ENCODE measurements at places on chromosomes 1 and 21.
A peak's percentile ranks its signal among the peaks of the same experiment; 100 is the strongest.

GRCh38 chr1:240149484-240150094 lies 57.9 kb downstream of the FMN2 start:
- DNase-seq: peak; percentile 65

GRCh38 chr21:38590449-38591217 lies 92.4 kb upstream of the ERG start:
- DNase-seq: no peak

DNA sequence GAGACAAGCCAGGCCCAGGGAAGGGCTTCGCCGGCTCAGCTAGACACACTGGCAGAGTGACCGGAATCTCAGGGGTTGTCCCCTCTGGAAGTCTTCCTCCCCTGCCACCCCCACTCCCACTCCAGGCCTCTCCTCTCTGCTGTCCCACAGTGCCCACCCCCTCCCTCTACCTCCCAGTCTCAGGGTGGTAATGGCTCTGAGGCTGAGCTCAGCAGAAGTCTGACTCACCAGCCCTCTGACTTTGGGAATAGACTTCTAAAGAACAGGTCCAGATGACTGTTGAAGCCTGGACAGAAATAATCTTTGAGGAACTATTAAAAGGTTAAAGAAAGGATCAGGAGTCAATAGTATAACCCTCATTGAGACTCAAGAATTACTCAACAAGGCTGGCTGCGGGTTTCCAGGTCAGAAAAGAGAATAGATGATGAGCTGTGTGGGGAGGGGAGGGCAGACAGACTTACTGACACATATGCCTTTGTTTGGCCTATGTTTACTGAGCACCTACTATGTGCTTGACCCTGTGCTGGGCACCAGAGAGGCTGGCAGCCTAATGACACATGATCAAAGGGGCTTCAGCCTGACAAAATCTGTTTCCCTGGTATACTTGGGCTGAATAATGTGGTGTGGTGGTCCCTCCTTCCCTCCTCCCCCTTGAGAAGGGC lies 8.2 kb downstream of the HCRTR1 start:
- DNase-seq: peak; percentile 46

GRCh38 chr1:36829066-36829465 lies 205.2 kb downstream of the GRIK3 start:
- DNase-seq: no peak

- DNase-seq: no peak
Observed at GRCh38 chr1:164653705-164654104, 94.7 kb downstream of the PBX1 start.

DNA sequence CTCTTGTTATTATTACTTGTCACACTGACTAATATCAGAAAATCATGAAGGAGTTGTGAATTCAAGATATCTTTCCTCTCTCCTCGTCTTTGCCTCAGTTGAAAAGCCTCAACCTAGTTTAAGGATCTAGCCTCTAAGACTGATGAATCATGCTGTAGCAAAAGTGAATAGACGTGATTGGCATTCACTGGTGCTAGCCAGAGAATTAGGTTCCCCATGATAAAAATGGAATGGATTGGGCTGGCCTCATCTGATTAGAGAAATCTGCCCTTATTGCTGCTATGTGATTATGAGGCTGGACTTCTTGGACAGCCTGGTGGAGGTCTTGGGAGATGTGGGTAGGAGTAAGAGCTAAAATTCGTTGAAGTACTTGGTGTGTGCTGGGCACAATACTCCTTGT lies 208.2 kb downstream of the BACH1 start:
- DNase-seq: peak; percentile 41

DNA sequence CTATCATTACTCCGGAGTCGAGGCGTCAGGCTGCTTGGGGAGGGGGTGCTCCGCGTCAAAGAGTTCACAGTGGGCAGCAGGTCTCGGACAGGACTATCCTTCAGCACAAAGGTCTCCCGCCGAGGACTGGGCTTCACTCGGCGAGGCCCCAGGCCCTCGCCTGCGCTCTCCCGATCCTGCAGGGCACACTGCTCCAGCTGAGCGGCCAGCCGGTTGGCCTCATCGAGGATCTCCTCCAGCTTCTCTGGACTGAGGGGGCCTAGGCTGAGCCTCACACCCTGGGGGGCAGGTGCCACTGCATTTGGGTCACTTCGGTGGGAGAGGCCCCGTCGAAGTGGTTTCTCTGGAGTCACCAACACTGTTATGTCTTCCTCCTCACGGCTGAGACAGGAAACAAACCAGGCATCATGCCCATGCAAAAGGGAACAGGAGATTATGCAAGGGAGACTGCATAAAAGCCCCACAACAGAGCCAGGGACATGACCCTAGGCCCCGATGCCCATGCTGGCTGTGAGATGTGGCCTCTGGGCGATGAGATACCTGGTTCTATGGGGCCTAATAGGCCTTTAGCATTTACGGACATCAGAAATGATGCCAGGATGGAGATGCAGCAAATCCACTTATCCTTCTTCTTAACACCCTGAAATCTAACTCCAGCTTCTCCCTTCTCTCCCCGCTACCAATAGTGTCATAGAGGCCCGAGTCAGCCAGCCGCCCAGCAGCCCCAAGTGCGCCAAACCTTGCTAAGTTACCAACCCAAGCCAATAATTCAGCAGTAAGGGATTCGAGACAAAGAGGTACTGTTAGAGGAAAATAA lies 1.1 kb downstream of the PSRC1 start:
- DNase-seq: no peak

- no peak for DNase-seq
Observed at GRCh38 chr1:229223498-229223897, 47.4 kb upstream of the RAB4A start.

DNA sequence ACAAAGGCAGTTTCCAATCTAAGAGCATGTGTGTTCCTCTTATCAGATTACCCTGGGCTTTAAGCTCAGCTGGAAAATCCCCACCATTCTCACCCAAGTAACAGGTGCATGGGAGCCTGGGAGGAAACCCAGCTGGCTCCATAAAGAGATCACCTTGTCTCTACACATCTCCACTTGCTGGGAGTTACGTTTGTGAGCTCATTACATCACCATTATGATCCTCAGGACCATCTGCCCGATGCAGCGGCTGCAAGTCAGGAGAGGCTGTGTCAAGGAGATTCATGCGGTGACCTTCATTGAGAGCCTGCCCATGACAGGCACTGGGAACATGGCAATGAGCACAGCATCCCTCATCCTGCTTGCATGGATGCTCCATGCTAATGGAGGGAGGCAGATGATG lies 618.0 kb downstream of the NPHP4 start:
- no peak for DNase-seq

DNA sequence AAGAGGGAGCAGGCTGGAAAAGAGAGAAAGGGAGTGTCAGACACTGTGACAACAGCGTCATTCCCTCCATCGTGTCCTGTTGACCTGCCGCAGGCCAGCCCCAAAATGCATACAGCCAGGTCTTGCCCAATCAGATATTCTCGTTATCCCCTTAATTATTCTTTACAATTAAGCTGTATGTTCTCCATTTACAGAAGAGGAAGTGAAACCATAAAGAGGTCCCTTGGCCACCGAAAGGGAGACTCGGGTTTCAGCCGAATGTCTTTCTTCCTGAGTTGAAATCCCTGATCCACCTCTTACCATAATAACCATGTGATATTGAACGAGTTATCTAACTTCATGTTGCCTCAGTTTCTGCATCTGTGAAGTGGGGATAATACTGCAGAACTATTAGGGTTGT lies 70.5 kb downstream of the IGSF21 start:
- no peak for DNase-seq

GRCh38 chr21:26887251-26887650 lies 42.0 kb upstream of the ADAMTS1 start:
- no peak for DNase-seq

DNA sequence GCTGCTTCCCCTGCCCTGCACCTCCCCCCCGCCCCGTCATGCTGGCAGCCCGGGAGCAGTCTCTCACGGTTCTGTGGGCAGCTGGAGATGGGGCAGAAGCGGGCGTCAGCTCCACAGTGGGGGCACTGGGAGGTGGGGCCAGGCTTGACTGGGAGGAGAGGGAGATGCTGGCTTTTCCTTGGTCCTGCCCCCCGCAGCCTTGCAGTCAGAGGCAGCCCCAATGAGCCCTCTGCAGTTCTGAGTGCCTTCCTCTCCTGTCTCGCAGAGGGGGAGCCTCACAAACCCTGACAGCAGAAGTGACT lies 21.7 kb downstream of the ARHGEF10L start:
- DNase-seq: peak; percentile 56

- DNase-seq: peak; percentile 27
Observed at GRCh38 chr1:55854911-55855310, 639.7 kb upstream of the USP24 start.

DNA sequence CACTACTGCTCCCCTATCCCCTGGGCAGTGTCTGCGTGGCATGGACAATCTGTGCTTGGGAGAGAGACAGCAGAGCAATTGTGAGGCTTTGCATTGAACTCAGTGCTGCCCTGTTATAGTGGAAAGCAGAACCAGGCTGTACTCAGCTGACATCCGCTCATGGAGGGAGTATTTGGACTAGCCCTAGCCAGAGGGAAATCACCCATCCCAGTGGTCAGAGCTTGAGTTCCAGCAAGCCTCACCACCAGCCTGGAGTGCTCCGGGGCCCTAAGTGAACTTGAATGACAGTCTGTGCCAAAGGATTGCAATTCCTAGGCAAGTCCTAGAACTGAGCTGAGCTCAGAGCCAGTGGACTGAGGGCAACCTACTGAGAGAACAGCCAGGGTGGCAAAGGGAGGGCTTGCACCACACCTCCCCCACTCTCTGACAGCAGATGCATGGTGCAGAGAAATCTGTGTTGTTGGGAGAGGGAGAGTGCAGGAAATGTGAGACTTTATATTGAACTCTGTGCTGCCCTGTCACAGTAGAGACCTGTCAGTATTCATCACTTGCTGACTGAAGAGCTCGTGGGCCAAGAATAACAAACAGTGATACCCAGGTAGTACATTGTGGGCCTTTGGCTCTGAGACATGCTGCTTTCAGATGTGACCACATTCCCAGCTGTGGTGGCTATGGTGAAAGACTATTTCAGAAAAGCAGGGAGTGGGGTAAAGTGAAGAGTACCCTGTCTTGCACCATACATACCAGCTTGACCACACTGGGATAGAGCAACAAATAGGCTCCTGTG lies 107.7 kb upstream of the SLC5A9 start:
- DNase-seq: no peak

- DNase-seq: no peak
Observed at GRCh38 chr1:33898406-33898805, 34.5 kb downstream of the HMGB4 start.

DNA sequence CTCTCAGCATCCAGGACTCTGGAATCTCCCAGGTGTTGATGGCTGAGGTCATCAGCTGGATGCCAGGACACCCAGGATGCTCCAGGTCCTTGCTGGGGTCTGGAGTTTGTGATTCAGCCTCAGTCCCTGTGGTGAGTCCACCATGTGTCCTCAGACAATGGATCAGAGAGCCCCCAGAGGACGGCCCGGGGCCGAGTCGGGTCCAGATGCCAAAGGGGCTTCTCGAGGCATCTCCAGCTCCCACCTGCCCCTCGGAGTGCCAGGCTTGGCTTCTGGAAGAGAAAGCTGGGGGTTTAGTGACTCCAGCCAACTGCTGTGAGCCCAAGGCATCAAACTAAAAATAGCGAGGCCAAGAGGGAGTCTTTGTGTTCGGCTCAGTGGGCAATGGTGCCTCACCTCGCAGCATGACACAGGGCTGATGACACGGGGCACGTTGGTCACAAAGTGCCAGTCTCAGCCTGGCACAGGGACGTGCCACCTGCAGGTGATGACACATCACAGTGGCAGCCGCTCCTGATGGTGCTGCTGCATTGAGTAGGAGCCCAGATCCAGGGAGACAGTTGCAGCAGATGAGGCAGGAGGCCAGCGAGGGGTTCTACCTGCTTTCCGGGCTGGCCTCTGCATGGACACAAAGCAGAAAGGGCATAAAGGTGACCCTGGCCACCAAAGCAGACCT lies 10.6 kb downstream of the PDE9A start:
- DNase-seq: no peak

- DNase-seq: no peak
Observed at GRCh38 chr1:40439247-40439646, 11.0 kb upstream of the ZFP69B start.

DNA sequence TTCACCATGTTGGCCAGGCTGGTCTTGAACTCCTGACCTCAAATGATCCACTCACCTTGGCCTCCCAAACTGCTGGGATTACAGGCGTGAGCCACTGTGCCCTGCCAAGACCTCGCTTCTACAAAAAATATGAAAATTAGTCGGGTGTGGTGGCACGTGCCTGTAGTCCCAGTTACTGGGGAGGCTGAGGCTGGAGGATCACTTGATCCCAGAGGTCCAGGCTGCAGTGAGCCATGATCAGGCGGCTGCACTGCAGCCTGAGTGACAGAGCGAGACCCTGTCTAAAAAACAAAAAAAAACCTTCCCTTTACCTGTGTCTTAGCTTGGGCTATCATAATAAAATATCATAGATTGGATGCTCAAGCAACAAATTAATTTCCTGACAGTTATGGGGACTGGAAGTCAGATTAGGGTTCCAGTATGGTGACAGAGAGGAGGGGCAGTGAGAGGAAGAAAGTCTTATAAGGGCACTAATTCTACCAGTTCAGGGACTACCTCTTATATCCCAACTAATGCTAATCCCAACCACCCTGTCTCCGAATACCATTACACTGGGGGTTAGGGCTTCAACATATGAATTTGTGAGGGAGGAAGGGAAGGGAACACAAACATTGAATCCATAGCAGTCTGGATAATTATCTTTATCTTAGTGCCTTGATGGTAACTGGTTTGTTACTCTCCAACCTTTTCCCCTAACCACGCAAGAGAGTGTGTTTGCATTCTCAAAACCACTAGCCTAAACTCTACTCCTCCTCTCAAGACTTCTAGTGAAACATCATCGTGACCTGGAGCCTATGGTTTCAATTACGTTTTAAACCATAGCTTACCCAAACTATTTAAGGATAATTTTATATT lies 1.0 kb upstream of the NAXE start:
- no peak for DNase-seq

- DNase-seq: no peak
Observed at GRCh38 chr1:160807738-160808137, 11.8 kb downstream of the LY9 start.

DNA sequence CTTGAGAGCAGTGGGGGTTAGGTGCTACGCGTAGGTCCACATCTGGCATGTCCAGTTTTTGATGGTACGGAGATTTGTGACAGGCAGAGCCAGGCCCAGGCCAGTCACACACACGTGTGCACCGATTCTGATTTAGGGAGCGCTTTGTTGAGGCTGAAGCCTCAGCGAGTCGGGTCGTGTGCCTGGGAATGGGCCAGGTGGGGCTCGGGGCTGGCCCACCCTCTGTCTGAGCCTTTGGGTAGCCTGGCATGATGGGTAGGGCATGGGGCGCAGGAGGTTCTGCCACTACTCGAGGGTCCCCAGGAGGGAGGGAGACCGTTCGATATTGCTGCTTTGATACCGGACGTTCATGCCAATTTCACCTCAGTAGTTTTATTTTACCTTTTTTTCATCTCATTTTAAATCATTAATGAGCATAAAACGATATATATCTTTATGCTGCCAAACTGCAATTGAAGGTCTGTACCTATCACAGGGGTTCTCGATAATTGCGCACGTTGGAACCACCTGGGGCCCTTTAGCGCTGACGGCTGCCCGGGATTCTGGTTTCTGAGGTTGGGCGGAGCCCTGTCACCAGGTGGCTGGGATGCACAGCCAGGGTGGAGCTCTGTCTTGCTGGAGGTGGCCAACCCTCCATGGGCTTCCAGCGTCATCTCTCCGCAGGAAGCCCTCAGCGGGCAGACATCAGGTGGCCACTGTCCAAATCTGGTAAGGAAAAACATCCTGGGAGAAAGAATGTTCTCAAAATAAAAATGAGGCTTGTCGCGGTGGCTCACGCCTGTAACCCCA lies 71.9 kb downstream of the SCCPDH start:
- DNase-seq: no peak

- no peak for DNase-seq
Observed at GRCh38 chr1:235643837-235644692, 5.5 kb downstream of the GNG4 start.
